H9 (cell line): ENCODE measurements at places on chromosomes 2 and 18. TPM values are rescaled to one million over a fixed set of nuclear protein-coding genes. Genes with fewer than 3 reads are reported as not detected.
A peak's percentile ranks its signal among the peaks of the same experiment; 100 is the strongest.

GRCh38 chr2:101759162-101759561 is 61.7 kb downstream of the MAP4K4 start:
- DNase-seq = no peak

- no peak for DNase-seq
Observed at GRCh38 chr2:148899638-148900318, 24.8 kb downstream of the KIF5C start.

- peak; percentile 69 for DNase-seq
Observed at GRCh38 chr2:183532514-183532913, 408.3 kb downstream of the NUP35 start.

GRCh38 chr2:44388877-44389276 is 27.1 kb downstream of the CAMKMT start:
- DNase-seq = no peak

DNA sequence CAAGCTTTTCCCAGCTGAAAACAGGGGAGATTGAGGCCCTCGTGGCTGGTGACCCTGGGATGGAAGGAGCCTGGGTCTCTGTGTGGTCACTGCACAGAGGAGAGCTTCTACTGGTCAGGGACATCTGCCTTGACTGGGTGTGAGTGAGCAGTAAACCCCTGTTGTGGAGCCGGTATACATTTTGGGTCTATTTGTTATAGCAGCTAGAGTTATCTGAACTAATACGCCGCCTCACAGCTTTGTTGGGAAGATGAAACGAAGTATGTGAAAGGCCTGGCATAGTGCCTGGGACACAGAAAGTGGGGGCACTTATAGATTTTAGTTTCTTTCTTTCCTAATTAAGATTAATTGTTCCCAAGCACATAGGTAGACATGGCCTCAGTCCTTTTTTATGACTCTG is 72.2 kb upstream of the HPCAL1 start:
- no peak for DNase-seq

DNA sequence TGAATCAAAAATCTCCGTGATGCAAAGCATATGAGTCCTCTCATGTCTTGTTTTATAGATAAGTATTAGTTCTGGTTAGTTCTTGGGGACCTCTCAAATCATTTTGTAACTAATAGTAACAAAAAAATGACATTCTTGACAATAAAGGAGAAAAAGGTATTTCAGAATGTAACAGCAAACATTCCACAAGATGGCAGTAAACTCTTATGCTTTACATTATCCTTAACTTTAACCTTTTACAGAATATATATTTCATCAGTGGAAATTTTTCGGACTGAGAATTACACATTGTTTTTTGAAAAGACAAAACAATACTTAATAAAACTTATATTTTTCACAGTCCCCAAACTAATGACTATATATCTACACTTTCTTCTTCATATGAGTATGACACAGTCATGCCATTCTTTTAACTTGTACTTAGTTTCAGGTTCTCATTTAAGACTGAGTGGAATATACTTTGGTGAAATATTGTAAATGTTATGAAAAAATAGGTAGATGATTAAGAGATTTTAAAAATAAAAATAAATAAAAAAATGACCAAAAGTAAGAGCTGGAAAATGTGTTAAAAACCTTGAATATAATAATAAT is 142.9 kb upstream of the NXPH2 start:
- no peak for DNase-seq

Gene DRC1
- 0.20 TPM in 1 of 2 replicates, not detected in the other for total RNA-seq
